ENCODE measurements at places on chromosomes 4 and X.

- ATAC-seq = no peak
Measured at GRCh38 chr4:80305466-80305865, 30.1 kb upstream of the CFAP299 start.

DNA sequence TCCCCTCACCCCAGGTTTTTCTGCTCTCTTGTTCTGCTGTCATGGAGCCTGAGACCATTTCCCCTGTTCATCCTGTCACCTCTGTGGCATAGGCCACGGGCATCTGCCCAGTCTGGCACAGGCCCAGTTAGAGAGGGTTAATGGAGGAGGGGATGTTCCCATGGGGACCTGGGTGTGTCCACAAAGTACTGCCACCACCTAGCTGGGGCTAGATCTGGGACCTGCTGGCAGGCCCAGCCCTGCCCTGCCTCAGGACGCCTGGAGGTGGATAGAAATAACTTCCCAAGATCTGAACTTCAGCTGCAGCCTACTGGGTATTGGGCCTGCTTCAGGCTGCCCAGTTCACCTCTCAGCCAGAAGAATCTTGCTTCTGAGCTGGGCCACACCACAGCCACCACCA, 13.5 kb downstream of the EFNB1 start:
- ATAC-seq = no peak

- ATAC-seq = no peak
Measured at GRCh38 chrX:14529290-14529989, at the start of gene GLRA2. GLRA2 (plus strand) TSS chrX:14529536; CDS start chrX:14530058, 522 bp downstream.

- ATAC-seq = peak; percentile 17
Measured at GRCh38 chr4:48490012-48490679, at the start of gene ZAR1. ZAR1 (plus strand) TSS chr4:48490252; CDS start chr4:48490292, 40 bp downstream.

- ATAC-seq = no peak
Measured at GRCh38 chr4:90281541-90282355, 154.6 kb downstream of the CCSER1 start.

GRCh38 chr4:99310389-99310788, 10.8 kb downstream of the ADH1B start:
- ATAC-seq = no peak
